ENCODE measurements at places on chromosomes 1 and 21. TPM values are rescaled to one million over a fixed set of nuclear protein-coding genes. Genes with fewer than 3 reads are reported as not detected.

The USH2A gene
- under 0.01 TPM for total RNA-seq

The WNT9A gene
- 1.0 TPM for total RNA-seq

The GPR37L1 gene
- not detected for total RNA-seq

The PTPRC gene
- total RNA-seq, result under 0.01 TPM

The CCDC185 gene
- not detected for total RNA-seq

The PODN gene
- 67.5 TPM for total RNA-seq

The TGFBR3 gene
- 31.6 TPM for total RNA-seq

The UBL4B gene
- total RNA-seq, result not detected

The GJA8 gene
- total RNA-seq, result not detected

The MORC3 gene
- total RNA-seq, result 48.5 TPM

The TMEM82 gene
- total RNA-seq, result not detected

The PRKAA2 gene
- total RNA-seq, result 7.1 TPM

The ZMYND12 gene
- total RNA-seq, result 1.3 TPM

The E2F2 gene
- total RNA-seq, result 0.17 TPM

The NOS1AP gene
- total RNA-seq, result 0.17 TPM

The BSDC1 gene
- 48.5 TPM for total RNA-seq

The MIA3 gene
- total RNA-seq, result 68.0 TPM

The DCDC2B gene
- total RNA-seq, result not detected

The MYBPH gene
- total RNA-seq, result 0.17 TPM

The ASTN1 gene
- 0.17 TPM for total RNA-seq

The NOTCH2NLA gene
- 150 TPM for total RNA-seq

The CRB1 gene
- total RNA-seq, result 0.26 TPM

The NUAK2 gene
- 1.0 TPM for total RNA-seq

The IL10 gene
- total RNA-seq, result not detected

The LORICRIN gene
- total RNA-seq, result not detected

The WNT3A gene
- total RNA-seq, result not detected

The PRAMEF13 gene
- not detected for total RNA-seq

The PGBD5 gene
- total RNA-seq, result 0.17 TPM

The ENAH gene
- total RNA-seq, result 93.7 TPM

The VANGL2 gene
- total RNA-seq, result not detected

The WNT4 gene
- not detected for total RNA-seq

The CXADR gene
- total RNA-seq, result 9.9 TPM

The RIPPLY3 gene
- total RNA-seq, result not detected

The CYP4A11 gene
- not detected for total RNA-seq

The VPS13D gene
- total RNA-seq, result 40.0 TPM

The LIN28A gene
- total RNA-seq, result not detected

The FMN2 gene
- total RNA-seq, result 1.5 TPM

The IGSF3 gene
- total RNA-seq, result under 0.01 TPM

The UHMK1 gene
- total RNA-seq, result 79.1 TPM

The MAP10 gene
- total RNA-seq, result 2.6 TPM

The PIP5K1A gene
- total RNA-seq, result 61.4 TPM

The GBP2 gene
- total RNA-seq, result 96.8 TPM

The A3GALT2 gene
- total RNA-seq, result not detected

The SLC45A1 gene
- total RNA-seq, result 2.3 TPM

The IBA57 gene
- 3.6 TPM for total RNA-seq

The PLA2G2A gene
- total RNA-seq, result not detected

The PRAMEF33 gene
- total RNA-seq, result not detected

The AMY1C gene
- total RNA-seq, result not detected

The YARS1 gene
- total RNA-seq, result 295 TPM

The FTCD gene
- total RNA-seq, result 1.3 TPM

The KDM5B gene
- 65.2 TPM for total RNA-seq
